ENCODE measurements at places on chromosomes 7 and 10.
A peak's percentile ranks its signal among the peaks of the same experiment; 100 is the strongest.

- DNase-seq: no peak
Observed at GRCh38 chr7:753190-753589, 26.1 kb upstream of the PRKAR1B start.

GRCh38 chr10:96406091-96406490 is 47.3 kb upstream of the OPALIN start:
- DNase-seq: no peak

DNA sequence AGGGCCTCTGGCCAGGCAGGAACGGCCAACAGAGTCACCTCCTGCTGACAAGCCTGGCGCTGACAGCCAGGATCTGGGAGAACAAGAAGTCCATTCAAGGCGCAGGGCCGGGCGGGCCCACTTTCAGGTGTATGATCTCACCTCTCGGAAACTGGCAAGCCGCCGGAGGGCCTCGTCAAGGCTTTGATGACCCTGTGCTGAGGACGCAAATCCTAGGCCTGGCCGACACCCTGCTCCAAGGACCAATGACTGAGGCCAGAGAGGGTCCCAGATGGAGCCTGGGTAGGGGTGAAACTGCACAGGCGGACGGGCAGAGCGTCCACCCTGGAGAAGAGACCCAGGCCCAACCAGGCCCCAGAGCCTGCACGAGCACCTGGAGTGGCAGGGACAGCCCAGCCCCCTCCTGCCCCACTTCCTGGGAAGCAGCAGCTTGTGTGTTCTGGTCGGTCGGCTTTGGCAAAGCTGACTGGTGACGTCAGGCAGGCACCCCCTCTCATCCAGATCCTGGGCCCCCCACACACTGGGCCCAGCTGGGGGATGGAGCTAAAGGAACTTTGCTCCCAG is 30.6 kb downstream of the MYL10 start:
- DNase-seq: no peak

DNA sequence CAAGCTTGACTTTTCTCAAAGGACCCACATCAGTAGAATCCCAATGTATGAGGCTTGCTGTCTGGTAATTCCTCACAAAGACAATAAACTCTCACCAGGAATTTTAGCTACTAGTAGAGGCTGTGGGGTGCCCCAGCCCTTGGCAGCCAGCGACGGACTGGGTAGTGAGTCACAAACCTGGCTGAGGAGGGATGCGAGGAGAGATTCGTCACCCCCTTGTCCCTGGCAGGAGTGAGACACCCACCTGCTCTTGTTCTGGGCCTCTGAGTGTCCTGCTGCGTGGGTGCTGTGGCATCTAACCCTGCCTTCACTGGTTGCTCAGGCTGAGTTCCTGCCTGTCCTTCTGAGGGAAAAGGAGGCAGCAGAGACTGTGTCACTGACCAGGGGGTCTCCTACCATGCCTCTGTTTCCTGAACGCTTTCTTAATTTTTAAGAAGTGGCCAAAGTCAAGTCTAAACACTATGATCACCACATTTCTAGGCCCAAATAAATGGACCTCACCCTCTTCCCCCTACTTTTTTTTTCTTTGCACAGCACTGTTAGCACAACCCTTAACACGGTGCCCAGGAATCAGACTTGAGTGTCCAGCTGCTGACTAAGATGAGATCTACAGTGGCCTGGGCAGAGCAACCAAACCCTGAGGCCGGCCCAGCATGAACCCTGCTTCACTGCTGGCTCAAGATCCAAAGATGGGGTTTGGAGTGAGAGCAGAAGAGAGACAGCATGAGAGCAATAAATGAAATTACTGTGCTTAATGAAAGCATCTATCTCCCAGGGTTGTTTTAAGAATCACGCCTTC is 146.4 kb downstream of the ANLN start:
- DNase-seq: no peak

DNA sequence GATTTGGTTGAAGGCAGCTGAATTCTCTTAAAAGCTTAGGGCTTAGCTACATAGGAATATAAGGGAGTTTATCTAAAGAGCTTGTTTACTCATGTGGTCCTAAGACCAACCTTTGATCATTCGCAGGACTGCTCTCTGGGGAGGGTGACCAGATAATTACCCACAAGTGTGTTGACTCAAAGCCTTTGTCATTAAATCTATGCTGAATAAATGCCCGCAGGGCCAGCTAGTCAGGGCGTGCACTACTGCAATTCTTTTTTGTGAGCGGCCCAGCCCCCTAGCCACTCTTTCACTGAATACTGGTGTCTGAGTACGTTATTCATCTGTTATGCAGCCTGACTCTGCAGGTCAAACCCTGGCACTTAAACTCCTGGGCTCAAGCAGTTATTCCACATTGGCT is 69.6 kb downstream of the AKAP9 start:
- DNase-seq: no peak

GRCh38 chr7:70544016-70544415 is 587.9 kb upstream of the GALNT17 start:
- no peak for DNase-seq

DNA sequence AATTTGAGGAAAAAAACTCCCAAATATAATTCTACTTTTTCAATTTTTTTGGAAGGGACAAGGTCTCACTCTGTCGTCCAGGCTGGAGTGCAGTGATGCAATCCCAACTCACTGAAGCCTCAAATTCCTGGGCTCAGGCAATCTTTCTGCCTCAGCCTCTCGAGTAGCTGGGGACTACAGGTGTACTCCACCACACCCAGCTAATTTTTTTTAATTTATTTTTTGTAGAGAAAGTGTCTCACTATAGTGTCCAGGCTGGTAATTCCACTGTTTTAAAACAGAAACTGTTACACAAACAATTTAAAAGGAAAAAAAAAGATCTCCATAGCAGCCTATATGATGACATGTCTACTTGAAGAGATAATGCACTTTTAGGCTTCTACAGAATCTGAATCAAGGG is 25.6 kb downstream of the EZH2 start:
- DNase-seq: no peak

- no peak for DNase-seq
Observed at GRCh38 chr10:81576336-81576735, 298.7 kb upstream of the NRG3 start.

GRCh38 chr7:131105799-131106680 is 221.6 kb upstream of the MKLN1 start:
- DNase-seq: peak; percentile 96

- no peak for DNase-seq
Observed at GRCh38 chr7:29623973-29624372, 60.3 kb downstream of the PRR15 start.

DNA sequence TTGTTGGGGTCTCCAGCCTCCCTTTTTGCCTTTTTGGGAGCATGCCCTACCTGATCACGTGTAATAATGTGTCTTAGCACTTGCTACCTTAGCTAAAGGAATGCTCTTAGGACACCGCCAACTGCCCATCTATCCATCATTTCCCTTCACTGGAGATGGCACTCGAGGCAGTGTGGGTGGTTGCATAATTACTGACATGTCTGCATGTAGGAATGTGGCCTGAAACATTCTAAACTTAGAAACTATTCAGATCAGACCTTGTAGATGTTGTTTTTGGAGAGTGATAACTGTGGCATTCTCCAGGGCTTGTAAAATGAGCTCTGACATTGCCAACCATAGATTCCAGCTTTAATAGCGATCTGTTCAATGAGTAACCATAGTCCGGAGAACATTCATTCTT is 365.8 kb downstream of the BBS9 start:
- DNase-seq: no peak

GRCh38 chr7:46772776-46773175 is 809.1 kb downstream of the TNS3 start:
- DNase-seq: no peak

GRCh38 chr7:6636741-6637543 is at the start of gene ZNF316:
Gene ZNF316, plus strand, starts transcription at chr7:6637318. Its CDS starts 5,092 bp downstream, at chr7:6642410.
- peak; percentile 79 for DNase-seq

- no peak for DNase-seq
Observed at GRCh38 chr7:8386926-8387550, 46.4 kb upstream of the NXPH1 start.

GRCh38 chr7:40234046-40234445 is 99.2 kb downstream of the SUGCT start:
- DNase-seq: no peak

DNA sequence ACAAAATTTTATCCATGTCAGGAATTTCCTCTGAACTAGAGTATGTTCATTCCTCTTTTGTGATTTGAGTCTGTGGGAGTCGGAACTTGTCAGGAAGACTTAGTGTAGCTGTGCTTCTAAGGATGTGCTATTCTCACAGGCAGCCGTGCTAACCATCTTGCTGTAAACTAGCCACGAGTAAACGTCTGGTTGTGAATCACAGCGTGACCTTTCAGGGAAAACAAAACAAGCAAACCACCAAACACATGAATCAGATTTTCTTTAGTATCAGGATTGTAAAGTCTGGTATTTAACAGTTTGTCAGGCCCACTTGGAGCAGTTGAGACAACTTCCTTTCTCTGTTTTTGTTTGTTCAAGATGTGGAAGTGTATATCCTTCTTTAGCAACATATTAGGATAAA is 32.0 kb downstream of the AUTS2 start:
- DNase-seq: no peak

GRCh38 chr7:1365846-1366245 is 93.4 kb downstream of the MICALL2 start:
- no peak for DNase-seq

GRCh38 chr10:110411047-110411410 is 86.7 kb upstream of the DUSP5 start:
- no peak for DNase-seq

DNA sequence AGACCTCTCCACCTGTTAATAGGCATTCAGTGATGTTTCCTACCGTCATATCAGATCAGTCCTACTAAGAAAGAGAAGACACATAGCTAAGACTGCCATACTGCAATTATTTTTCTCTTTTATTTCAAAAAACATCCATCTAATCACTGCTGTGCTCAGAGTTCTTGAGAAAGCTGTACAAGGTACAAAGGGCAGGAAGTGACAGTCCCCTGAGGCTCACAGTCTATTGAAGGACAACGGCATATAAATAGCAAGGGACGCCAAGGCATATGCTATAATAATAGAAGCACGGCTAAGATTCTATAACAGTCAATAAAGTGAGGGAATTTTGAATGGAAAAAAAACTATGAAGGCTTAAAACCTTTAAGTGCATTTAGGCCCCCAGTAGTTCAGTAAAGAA is 415.3 kb upstream of the NRP1 start:
- no peak for DNase-seq

GRCh38 chr10:3542185-3542611 is 242.8 kb downstream of the KLF6 start:
- no peak for DNase-seq

DNA sequence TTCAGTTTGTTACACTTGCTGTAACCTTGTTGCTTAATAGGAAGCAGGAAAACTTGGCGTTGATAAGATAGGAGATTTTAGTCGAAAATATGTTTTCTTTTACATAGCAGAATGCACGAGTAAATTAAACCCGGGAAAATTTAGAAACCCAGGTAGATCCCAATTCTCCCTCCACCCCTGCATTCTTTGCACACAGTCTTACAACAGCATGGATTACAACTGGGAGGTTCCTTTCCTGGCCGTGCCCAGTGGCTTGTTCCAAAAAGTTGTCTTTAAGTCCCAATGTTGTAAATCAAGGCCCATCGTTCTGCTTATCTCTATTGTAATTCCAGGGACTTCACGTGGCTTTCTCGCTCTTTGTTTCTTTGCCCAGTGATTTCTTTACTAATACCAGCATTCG is 1.1 kb upstream of the DPY19L1 start:
- no peak for DNase-seq

GRCh38 chr10:126618466-126618865 is 52.0 kb downstream of the C10orf90 start:
- DNase-seq: no peak

DNA sequence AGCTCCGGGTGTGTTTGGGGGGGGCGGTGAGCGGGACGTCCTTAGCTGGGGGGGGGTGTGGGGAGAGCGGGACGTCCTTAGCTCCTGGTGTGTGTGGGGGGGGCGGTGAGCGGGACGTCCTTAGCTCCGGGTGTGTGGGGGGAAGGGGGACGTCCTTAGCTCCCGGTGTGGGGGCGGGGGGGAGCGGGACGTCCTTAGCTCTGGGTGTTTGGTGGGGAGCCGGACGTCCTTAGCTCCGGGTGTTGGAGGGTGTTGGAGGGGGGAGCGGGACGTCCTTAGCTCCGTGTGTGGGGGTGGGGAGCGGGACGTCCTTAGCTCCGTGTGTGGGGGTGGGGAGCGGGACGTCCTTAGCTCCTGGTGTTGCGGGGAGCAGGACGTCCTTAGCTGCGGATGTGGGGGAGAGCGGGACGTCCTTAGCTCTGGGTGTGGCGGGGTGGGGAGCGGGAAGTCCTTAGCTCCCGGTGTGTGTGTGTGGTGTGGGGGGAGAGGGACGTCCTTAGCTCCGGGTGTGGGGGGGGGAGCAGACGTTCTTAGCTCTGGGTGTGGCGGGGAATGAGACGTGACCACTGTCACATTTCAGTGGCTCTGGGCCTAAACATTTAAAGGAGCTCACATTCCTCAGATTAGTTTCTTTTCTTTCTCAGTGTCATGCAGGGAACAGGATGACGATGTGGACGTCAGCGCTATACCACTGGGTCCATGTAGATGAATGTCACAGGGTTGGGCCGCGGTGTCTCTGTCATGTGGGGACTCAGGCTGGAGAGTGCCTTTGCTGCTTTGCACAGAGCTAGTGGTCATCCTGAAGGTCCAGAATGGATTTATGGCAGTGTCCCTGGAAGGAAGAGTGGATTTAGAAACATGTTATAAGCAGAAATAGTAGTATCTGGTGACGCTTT is 7.5 kb downstream of the DYNC2I1 start:
- DNase-seq: peak; percentile 62

DNA sequence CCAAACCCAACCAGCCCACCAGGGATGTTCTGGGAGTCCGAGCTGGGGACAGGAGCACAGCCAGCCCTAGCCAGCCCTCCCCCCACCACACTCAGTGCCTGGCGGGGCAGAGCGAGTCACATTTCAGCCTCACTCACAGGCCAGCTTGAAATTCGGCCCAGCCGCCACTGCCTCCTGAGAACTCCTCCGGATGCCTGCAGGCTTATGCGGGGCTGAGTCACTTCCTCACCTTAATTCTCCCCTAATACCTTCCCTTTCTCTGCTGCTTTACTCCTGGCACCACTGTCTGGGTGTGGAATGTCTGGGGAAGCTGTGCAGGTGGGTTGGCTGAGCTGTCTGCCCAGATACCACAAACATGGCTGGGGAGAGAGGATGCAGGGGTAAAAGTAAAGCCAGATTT is 22.6 kb upstream of the DLG5 start:
- peak; percentile 86 for DNase-seq

DNA sequence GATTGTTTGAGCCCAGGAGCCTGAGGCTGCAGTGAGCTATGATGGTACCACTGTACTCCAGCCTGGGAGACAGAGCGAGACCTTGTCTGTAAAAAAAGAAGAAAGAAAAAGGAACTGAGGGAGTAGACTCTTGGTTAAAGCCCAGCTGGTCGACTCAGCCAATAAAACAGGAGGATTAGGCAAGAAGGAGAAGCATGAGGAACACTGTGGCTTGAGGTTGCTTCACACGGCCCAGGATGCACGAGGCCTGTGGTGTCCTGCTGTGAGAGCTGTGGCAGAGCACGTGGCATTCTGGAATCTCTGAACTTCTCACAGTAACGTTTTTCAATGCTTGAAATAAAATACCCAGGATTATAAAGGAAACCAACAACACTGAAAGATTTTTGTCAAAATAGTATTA is 93.3 kb downstream of the CUL2 start:
- no peak for DNase-seq

- no peak for DNase-seq
Observed at GRCh38 chr10:12880423-12880822, 121.1 kb downstream of the CCDC3 start.

- no peak for DNase-seq
Observed at GRCh38 chr7:35676211-35676610, 18.7 kb downstream of the HERPUD2 start.

Data from iPS-NIHi11 (cell line).